ENCODE measurements at places on chromosomes 5 and 9. TPM values are rescaled to one million over a fixed set of nuclear protein-coding genes. Genes with fewer than 3 reads are reported as not detected.

The ACSL6 gene
- 1.1 TPM for total RNA-seq

DNA sequence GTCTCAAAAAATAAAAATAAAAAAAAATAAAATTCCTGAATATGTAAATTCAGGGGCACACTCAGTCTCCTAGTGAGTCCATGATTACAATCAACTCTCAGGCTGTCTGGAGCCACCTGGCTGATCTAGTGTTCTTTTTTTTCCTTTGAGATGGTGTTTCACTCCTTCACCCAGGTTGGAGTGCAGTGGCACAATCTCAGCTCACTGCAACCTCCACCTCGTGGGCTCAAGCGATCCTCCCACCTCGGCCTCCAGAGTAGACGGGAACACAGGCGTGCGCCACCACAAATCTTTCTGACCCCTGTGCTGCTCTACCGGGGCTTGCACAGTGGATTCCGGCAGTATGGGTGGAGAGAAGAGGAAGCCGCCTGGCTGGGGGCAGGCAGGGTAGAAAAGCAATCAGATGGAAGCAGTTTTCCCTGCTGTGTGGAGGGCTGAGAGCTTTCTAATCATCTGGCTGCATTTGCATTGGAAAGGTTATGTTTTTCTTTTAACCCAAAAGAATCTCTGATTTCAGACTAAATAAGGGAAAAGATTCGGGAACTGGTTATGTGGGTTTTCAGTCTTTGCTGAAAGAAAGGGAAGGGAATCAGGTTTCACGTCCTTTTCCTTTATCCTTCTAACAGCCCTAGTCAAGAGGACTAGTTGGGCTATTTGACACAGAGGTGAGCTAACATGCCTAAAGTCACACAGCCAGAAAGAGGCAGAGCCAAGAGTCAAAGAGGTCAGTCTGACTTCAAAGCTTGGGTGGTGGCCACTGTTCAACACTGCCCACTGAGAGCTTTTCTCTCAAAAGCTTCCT is 26.3 kb upstream of the CORO2A start:
- H3K27me3 ChIP-seq, result no peaks in the 10 kb centered on the region
- no peaks in the 10 kb centered on the region for H3K4me1 ChIP-seq
- DNase-seq, result no peak
- H3K4me3 ChIP-seq, result no peak overlapping the region
- no peak overlapping the region for H3K27ac ChIP-seq
- H3K36me3 ChIP-seq, result no peaks in the 10 kb centered on the region

The GFPT2 gene
- 3.1 TPM for total RNA-seq

DNA sequence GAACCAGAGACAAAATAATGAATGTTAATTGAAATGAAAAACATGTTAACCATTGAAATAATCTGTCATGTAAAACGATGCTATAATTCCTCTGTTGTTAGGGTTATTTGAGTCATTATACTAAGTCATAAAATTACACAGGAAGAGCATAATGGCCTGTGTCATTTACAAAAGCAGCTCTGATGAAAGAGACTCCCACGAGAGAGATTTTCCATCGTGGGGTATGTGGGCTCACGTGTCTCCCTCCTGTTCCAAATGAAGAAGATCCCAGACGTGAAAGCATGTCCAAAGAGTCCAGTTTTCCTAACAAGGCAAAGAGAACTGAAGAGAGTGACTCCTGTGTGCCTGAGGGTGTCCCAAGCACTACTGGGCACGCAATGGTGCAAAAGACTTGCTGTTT is 379.8 kb downstream of the SPOCK1 start:
- no peak overlapping the region for H3K27ac ChIP-seq
- H3K27me3 ChIP-seq, result no peaks in the 10 kb centered on the region
- no peak for DNase-seq
- no peaks in the 10 kb centered on the region for H3K36me3 ChIP-seq

DNA sequence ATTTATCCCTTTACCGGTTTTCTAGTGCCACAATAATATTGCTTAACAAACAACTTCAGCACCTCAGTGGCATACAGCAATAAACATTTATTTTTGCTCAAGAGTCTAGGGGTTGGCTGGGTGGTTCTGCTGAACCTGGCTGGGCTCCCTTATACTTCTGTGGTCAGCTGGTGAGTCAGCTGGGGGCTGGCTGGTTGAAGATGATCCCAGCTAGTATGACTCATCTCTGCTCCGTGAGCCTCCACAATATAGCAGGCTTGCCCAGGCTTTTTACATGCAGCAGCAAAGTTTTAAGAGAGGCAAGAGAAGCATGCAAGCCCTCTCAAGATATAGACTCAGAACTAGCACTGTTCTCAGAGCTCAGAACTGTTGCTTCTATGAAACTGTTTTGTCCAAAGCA is 523.5 kb upstream of the CLINT1 start:
- H3K27ac ChIP-seq, result no peak overlapping the region
- no peak overlapping the region for H3K4me3 ChIP-seq
- no peak for DNase-seq

- no peak overlapping the region for H3K4me3 ChIP-seq
- no peaks in the 10 kb centered on the region for H3K36me3 ChIP-seq
- no peaks in the 10 kb centered on the region for H3K4me1 ChIP-seq
These were observed 56.7 kb downstream of the SGCD start for GRCh38 chr5:156383510-156384265.

DNA sequence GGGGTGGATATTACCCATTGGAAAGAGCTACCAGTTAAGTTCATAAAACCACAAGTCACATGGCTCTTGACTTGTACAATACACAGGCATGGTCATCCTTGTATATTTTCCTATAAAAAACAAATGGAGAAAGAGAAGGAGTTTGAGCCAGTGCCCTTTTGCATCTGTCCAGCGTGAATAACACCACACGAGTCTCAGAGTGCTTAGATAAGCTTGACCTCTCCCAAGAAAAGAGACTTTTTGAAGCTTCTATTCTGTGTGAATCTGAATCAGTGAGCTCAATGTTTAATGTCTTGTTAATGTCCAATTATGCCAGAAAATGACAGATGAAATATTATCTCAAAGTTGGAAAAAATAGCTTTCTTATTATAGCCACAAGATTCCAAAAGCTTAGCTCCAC is 30.9 kb upstream of the LPAR1 start:
- no peaks in the 10 kb centered on the region for H3K27me3 ChIP-seq
- H3K4me3 ChIP-seq, result no peak overlapping the region
- DNase-seq, result no peak
- no peak overlapping the region for H3K27ac ChIP-seq

- peaks cover 16% of the 10 kb centered on the region for H3K4me1 ChIP-seq
- H3K27ac ChIP-seq, result no peak overlapping the region
- no peaks in the 10 kb centered on the region for H3K36me3 ChIP-seq
- H3K4me3 ChIP-seq, result no peak overlapping the region
These were observed 55.3 kb upstream of the CLINT1 start for GRCh38 chr5:157914151-157914788.

DNA sequence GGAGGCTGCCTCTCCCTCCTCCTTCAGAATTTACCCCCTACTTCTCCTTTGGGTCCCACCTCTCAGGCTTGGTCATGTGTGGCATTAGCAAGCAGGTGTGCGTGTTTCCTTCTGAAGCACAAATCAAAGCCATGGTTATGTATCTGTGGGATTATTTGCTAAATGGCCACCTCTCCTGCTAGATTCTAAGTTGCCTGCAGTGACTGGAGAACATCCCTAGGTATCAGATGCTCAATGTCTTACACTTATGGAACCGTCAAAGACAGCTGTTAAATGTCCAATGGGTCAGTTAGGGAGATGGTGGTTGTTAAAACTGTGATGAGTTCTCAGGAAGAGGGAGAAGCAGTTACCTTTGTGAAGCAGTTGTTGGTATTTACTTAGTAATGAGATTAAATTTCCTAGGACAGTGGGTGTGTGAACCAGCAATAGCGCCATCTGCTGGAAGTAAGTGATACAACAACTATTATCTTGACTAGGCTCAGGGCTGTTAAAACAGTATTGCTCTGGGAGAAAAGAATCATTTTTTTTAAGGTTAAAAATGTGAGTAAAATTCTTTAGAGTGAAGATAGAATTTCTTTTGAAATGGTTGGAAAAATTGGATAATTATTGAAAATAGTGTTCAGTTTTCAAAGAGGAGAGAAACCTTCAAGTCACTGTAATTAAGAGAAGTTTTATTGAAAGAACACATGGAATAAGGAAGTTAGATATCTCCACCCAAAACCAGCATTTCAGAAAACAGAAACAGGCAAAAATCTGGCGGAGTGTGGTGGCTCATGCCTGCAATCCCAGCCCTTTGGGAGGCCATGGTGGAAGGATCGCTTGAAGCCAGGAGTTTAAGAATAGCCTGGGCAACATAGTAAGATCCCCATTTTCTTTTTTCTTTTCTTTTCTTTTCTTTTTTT is 71.3 kb downstream of the TMC1 start:
- H3K36me3 ChIP-seq, result no peaks in the 10 kb centered on the region
- DNase-seq, result no peak
- no peak overlapping the region for H3K4me3 ChIP-seq
- no peak overlapping the region for H3K27ac ChIP-seq
- H3K27me3 ChIP-seq, result no peaks in the 10 kb centered on the region

DNA sequence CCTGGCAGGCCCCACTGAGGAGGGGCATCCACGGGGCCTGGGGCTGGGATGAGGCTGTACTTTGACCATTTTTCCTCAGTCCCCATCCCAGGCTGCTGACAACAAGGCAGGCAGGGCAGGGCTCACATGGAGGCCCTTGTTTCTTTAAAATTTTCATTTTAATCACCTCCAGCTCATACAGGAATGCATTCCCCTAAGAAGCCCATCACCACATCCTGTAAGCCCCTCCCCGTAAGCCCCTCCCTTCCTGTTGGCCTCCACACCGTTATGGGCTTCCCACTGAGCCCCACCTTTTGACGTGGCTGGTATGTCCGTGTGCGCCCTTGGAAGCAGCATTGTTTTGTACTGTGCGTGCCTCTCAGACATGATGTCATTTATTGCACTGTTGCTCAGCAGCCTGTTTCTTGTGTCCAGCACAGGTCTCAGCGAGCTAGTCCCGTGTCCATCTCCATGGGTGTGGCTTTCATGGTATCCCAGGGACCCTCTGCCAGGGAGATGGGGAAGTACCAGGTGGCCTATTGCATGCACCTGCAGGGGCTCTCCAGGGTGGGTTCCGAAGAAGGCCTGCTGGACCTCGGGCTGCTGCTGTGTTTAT is 22.4 kb downstream of the PHF2 start:
- H3K4me3 ChIP-seq, result no peak overlapping the region
- DNase-seq, result no peak
- peaks cover 4% of the 10 kb centered on the region for H3K4me1 ChIP-seq
- no peaks in the 10 kb centered on the region for H3K27me3 ChIP-seq
- no peaks in the 10 kb centered on the region for H3K36me3 ChIP-seq

The PTGR1 gene
- total RNA-seq, result 8.4 TPM

GRCh38 chr9:108078811-108079210 is 589.2 kb upstream of the KLF4 start:
- no peak overlapping the region for H3K4me3 ChIP-seq
- no peak overlapping the region for H3K27ac ChIP-seq
- no peaks in the 10 kb centered on the region for H3K36me3 ChIP-seq
- no peaks in the 10 kb centered on the region for H3K27me3 ChIP-seq

GRCh38 chr5:955886-956761 is 52.5 kb upstream of the NKD2 start:
- no peaks in the 10 kb centered on the region for H3K4me1 ChIP-seq
- H3K36me3 ChIP-seq, result no peaks in the 10 kb centered on the region
- H3K4me3 ChIP-seq, result no peak overlapping the region
- H3K27ac ChIP-seq, result peak overlapping the region; percentile 61

DNA sequence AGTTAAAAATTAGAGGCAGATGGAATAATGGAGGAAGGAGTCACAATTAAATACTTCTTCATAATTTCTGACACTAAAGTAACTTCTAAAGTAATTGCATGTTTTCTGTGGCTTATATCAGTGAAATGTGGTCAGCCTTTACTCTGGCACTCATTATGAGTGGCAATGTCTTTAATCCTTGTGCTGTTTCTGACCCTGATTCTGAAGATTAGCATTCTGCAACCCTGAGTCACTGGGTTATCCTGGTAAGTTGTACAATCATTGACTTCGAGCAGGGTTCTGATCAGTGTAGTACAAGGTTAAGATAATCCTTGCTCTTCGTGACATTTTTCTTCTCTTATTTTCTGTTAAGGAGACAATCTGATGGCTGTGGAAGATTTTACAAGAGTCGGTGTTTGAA is 379.4 kb upstream of the RORB start:
- no peak overlapping the region for H3K27ac ChIP-seq
- H3K36me3 ChIP-seq, result no peaks in the 10 kb centered on the region
- H3K27me3 ChIP-seq, result no peaks in the 10 kb centered on the region
- no peaks in the 10 kb centered on the region for H3K4me1 ChIP-seq
- no peak for DNase-seq

DNA sequence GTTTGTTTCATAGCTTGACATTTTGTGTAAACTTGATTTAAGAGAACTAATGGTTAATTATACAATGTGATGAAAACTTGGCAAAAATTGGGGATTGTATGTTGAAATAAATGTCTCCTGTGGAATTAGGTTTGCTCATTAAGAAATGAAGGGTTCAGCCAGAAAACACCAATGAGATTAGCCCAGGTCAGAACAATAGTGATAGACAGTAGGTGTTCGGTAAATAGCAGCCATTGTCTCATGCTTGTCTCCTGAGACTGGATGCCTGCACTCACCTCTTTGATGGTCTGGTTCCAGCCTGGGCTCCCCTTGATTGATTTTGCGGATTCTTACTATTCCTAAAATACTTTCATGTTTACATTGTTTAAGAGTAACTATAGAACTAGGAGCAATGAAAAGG is 135.5 kb downstream of the FBN2 start:
- DNase-seq, result no peak
- no peak overlapping the region for H3K4me3 ChIP-seq
- no peaks in the 10 kb centered on the region for H3K4me1 ChIP-seq
- no peaks in the 10 kb centered on the region for H3K36me3 ChIP-seq
- no peaks in the 10 kb centered on the region for H3K27me3 ChIP-seq

DNA sequence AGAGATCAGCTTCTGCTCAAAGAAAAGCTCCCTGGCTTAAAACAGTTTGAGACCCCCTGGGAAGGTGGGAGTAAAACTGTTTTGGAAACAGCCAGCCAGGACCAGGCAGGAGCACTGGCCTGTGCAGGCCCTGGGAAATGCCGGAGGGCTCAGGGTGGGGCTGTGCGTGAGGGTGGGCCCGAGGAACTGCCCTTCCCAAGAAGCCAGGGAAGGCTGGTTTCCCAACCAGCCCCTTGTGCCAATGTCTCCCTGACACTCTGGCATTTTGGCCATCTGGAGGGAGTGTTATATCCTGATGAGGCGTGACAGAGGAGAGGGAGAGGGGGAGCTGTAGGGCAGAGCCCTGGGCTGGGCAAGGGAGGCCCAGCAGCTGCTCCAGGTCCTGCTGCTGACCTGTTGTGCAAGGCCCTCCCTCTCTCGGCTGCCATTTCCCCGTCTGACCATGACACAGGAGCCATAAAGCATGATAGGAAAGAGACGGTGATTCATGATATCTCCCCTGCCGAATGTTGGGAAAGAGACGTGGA is 16.1 kb downstream of the OLFML2A start:
- peak; percentile 62 for DNase-seq
- no peaks in the 10 kb centered on the region for H3K36me3 ChIP-seq
- peaks cover 8% of the 10 kb centered on the region for H3K4me1 ChIP-seq
- H3K4me3 ChIP-seq, result no peak overlapping the region
- no peaks in the 10 kb centered on the region for H3K27me3 ChIP-seq

The CXCL14 gene
- 3.6 TPM for total RNA-seq

- no peak overlapping the region for H3K4me3 ChIP-seq
- DNase-seq, result no peak
- no peaks in the 10 kb centered on the region for H3K27me3 ChIP-seq
- no peak overlapping the region for H3K27ac ChIP-seq
- peaks cover 46% of the 10 kb centered on the region for H3K4me1 ChIP-seq
These were observed 290.6 kb downstream of the AOPEP start for GRCh38 chr9:95017062-95017461.

GRCh38 chr5:139816566-139816965 is 21.0 kb downstream of the PSD2 start:
- H3K4me3 ChIP-seq, result no peak overlapping the region
- H3K36me3 ChIP-seq, result no peaks in the 10 kb centered on the region
- no peak for DNase-seq
- H3K27me3 ChIP-seq, result no peaks in the 10 kb centered on the region

The CARTPT gene
- not detected for total RNA-seq

The NDUFA8 gene
- total RNA-seq, result 10.7 TPM
